GM23248 (cell line): ENCODE measurements at places on chromosomes 6 and 20. TPM values are rescaled to one million over a fixed set of nuclear protein-coding genes. Genes with fewer than 3 reads are reported as not detected.

Gene HCRTR2
- not detected in 2 replicates for total RNA-seq

Gene TTLL9
- not detected in 2 replicates for total RNA-seq

Gene TREML2
- total RNA-seq: not detected in 2 replicates

Gene GTSF1L
- not detected in 2 replicates for total RNA-seq

Gene TP53TG5
- not detected in 2 replicates for total RNA-seq

DNA sequence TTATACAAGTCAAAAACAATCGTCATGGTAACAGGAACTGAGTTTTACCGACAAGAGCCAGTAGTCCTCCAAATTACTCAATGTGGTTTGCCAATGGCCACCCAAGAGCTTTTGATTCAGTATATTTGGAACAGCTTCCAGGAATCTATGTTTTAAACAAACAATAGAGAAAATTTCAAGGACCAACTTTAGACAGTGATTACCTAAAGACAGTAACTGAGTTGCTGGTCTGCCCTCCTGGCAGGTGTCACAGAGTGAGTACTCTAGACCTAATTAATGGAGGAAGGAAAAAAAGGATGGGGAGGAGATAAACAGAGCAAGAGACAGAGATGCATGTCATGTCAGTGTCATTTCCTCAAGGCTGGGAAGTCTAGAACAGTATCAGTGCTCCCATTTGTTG, 361.3 kb upstream of the BTBD3 start:
- DNase-seq: no peak

- DNase-seq: peak; percentile 63
These were observed 117.3 kb downstream of the QRSL1 start for GRCh38 chr6:106746652-106747051.

DNA sequence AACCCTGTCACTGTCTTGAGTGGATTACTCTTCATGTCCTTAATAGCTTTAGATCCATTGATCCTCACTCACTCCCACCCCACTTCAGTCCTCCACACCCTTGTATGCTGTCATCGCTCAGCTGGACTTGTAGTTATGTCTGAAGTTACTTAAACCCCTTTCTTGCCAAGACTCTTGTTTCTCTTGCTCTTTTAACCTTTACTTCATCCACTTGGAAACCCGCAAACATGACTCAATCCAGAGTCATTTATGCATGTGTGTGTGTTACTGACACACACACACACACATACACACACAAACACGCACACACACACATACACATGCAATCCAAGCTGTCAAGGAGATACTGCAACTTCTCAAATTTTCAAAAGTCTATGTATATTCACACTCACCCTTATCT, 341.8 kb downstream of the SYNE1 start:
- peak; percentile 84 for DNase-seq

- DNase-seq: no peak
These were observed at the start of gene DEFB132 for GRCh38 chr20:257419-257818. TSS of gene DEFB132 (plus strand) at chr20:257724. CDS start at chr20:257779, 55 bp downstream.

GRCh38 chr20:15220778-15221565, 883.6 kb upstream of the FLRT3 start:
- peak; percentile 50 for DNase-seq

DNA sequence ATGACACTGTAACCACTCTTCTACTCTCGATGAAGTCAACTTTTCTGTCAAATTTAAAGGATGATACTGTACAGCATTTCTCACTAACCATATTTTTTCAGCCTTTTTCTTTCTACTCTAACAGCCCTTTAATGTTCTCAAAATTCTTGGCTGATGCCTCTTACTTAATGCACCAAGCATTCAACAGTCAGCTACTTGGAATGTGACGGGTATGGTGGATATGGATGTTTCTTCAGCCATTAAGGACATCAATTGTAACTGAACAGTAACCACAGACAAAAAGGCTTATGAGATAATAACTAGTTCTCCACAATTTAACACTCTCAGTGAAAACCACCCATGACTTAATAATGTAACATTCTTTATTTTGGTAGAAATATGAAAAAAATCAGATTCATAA, 467.2 kb upstream of the ZNF337 start:
- peak; percentile 86 for DNase-seq

GRCh38 chr6:103344554-103345163, 1515.1 kb downstream of the HACE1 start:
- no peak for DNase-seq

GRCh38 chr6:26382121-26382520, 787 bp upstream of the BTN2A2 start:
- no peak for DNase-seq

- no peak for DNase-seq
These were observed 13.0 kb upstream of the ITCH start for GRCh38 chr20:34350095-34350494.

DNA sequence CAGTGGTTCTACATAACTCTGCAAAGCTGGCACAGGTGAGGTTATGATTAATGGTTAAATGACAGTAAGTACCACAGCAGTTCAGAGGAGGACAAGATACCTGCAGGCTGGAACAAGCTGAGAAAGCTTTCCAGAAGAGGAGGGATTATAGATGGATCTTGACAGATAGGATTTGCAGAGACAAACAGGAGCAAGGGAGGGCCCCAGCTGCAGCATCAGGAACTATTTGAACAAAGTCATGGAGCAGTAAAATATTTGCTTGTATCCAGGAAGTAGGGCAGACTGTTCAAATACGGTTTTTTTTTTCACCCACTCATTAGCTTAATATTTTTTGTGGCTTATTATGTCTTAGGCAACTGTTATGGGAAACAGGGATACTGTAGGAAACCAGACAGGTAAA, 144.4 kb upstream of the MAN1A1 start:
- no peak for DNase-seq

GRCh38 chr20:31759836-31760518, 20.9 kb downstream of the TPX2 start:
- DNase-seq: no peak

- peak; percentile 32 for DNase-seq
These were observed 77.6 kb upstream of the FYN start for GRCh38 chr6:111950661-111951496.

DNA sequence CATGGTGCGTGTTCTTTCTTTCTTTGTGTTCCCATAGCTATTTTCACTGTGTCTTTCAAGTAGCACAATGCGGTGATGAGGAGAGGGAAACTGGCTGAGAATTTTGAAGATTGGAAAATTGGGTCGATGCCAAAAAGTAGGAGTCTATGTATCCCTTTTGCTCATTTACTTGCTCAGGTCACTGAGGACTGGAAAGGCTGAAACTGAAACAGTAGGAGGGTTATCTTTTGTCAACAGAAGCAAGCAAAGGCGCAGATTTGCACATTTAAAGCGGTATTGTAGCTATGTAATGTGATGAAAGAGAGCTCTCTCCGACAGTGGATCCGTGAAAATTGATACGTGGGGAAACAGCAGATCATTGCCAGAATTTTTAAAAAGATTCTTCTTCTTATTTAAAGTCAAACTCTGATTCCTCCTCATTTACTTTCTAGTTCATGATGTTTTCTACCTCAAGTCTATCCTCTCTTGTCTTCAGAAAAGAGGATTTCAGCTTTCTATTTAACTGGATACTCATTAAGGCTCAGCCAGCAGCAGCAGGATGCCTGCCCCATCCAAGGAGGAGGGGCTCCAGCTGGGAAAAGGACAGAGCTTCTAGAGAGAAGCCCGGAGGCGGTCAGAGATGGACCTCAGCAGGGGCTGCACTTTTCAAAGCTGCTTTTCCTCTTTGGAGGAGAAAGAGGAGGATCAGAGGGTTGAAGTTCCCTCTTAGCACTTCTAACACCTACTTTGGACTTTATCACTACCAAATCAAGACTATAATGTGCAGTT, 15.9 kb upstream of the FYN start:
- peak; percentile 52 for DNase-seq

GRCh38 chr6:160106010-160106409, 15.6 kb upstream of the SLC22A1 start:
- DNase-seq: no peak

- no peak for DNase-seq
These were observed 55.0 kb downstream of the QKI start for GRCh38 chr6:163469459-163469985.

GRCh38 chr6:87926687-87927086, 121.0 kb upstream of the SPACA1 start:
- no peak for DNase-seq

DNA sequence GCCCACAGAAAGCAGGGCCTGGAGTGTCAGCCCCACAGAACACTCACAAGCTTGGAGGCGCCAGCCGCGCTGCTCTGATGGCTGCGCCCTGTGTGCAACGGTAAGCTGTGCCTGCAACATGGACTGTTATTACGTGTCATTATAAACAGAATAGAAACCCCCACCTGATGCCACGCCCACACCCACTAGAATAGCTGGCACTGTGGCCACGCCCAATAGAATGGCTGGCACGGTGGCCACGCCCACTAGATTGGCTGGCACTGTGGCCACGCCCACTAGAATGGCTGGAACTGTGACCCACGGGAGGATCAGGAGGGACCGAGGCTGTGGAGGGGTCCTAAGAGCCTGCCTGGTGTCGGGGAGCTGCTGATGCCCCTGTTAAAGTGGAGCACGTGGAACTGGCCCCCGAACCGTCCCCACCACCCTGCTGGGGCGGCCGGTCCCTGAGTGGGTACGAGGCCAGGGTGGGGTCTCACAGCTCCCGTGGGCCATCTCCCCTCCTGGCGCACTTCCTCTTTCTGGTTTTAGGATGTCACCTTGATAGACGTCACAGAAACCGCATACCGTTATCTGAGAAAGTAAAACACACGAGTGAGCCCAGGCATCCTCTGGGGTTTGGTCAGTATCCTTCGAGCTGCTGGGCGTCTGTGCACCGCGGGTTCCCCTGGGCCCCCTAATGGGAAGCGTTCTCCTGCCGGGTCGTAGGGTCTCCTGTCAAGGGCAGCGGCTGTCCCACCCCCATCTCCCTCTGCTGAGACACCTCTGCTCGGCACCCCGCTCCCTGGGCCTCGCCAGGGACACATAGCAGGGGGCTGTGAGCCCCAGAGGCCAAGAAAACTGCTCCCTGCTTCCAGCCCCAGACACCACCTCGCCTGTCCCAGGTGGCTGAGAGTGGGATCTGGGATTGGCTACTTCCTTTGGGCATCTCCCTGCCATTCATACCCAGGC, 25.4 kb downstream of the SLC17A9 start:
- no peak for DNase-seq

DNA sequence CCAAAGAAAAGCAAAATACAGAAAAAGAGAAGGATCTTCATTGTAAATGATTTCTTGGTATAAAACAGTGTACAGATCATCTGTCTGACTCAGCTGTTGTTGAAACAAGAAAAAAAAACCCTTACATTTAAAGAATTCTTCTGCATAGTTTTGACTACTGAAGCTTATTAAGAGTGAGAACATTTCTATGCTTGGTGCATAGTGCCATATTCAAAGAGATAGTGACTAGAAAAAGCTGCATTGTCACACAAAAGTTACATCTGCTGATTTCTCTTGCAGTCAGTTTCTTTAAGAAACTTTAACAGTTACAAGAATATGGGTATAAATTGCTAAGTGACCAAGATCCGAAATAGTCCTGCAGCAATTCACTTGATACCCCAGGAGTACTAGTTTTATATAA, at the start of gene DEFB112:
Gene DEFB112 (minus strand): TSS at position 101 of the 400 bp plus-strand sequence. CDS start 60 bp downstream, at position 41.
- no peak for DNase-seq

DNA sequence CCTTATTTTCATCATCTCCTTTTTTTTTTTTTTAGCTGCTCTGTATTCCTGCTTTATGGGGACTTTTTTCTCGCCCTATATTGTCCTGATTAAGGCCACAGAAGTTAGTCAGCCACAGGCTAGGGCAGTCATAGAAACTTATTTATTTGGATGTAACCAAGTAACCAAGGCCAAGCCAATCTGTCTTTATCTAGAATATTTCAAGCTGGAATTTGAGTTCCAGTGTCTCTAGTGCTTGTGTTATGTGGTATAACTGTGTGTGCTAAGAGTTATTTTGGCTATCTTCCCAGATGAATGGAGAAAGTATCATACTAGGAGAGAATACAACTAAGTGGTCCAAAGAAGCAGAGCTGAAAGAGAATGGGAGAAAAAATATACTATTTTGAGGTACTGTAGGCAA, 751.5 kb downstream of the CBLN4 start:
- no peak for DNase-seq

DNA sequence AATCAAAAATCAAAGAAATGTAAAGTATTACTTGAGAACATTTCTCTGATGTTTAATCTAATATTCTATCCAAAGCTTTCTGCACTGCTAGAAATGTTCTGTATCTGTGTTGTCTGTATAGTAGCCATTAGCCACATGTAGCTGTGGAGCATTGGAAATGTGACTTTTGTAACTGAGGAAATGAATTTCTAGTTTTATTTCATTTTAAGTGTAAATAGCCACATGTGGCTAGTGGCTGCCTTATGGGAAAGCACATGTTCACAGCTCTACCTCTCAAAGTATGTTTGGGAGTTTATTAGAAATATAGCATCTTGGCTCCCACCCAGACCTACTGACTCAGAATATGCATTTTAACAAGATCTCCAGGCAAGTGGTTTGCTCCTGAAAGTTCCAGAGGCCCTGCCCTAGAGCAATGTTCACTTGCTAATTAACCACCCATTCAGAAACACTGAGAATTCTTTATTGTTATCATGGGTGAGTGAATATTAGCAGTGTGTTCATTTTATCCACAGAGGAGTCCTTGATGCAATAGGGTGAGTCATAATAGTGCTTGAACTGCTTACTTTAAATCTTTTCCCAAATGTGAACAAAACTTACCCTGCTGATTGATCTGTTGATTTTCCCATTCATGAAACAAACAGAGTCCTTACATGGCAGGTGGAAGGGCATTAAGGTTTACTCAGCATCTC, 282.7 kb downstream of the PLCB1 start:
- peak; percentile 69 for DNase-seq

GRCh38 chr6:14676064-14676463, 558.5 kb downstream of the CD83 start:
- DNase-seq: peak; percentile 77

- peak; percentile 49 for DNase-seq
These were observed 1295.6 kb upstream of the CITED2 start for GRCh38 chr6:140670021-140670420.

DNA sequence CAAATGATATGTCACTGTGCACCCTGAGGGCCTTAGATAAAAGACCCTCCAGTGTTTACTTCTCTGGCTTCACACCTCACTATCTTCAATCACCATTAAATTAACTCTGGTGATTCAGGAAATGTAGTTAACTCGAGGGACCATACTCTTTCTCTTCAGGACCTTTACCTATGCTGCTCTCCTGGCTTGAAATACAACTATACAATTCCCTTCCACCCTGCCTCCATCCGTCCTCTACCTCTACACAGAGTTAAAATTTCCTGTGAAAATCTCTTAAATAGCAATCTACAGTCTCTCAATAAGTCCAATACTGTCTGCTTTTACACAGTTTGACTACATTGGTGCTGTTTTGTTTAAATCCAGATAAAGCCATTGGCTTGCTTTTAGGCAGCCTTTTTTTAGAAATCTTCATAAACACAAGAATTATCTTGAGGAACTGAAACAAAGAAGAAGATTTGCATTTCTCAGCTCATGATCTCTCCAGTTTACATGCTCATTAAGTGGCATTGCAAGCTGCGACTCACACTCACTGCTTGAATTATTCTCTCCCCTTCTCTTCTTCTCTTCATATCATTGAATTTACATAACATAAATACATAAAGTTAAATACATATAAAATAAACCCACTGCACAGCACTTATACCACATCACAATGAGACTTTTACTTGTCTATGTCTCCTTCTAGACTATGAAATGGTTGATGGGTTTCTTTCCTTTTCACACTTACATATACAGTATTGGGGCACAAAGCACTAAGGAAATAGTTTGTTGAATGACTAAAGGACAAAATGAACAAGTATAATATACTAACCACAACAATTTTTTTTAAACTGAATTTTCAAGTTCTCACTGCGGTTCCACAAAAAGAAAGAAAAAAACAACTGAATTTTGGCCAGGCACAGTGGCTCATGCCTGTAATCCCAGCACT, 239.0 kb upstream of the KCNQ5 start:
- no peak for DNase-seq

GRCh38 chr6:97049253-97050011, 124.9 kb downstream of the KLHL32 start:
- peak; percentile 21 for DNase-seq

- peak; percentile 66 for DNase-seq
These were observed 30.4 kb downstream of the KCNQ2 start for GRCh38 chr20:63442100-63442493.
